ENCODE measurements at places on chromosomes 1 and 21. TPM values are rescaled to one million over a fixed set of nuclear protein-coding genes. Genes with fewer than 3 reads are reported as not detected.
A peak's percentile ranks its signal among the peaks of the same experiment; 100 is the strongest.

Gene FLG2
- not detected for total RNA-seq

- no peaks in the 10 kb centered on the region for H3K36me3 ChIP-seq
- H3K27ac ChIP-seq = peak within 1 kb of the TSS; percentile 90
- H3K4me1 ChIP-seq = peaks cover 16% of the 10 kb centered on the region
- peak within 1 kb of the TSS; percentile 64 for H3K4me3 ChIP-seq
- H3K27me3 ChIP-seq = peaks cover 25% of the 10 kb centered on the region
These were observed at the start of gene MAP3K21 for GRCh38 chr1:233327651-233328141. MAP3K21 (plus strand) TSS chr1:233327724; CDS start chr1:233328029, 305 bp downstream.

- peaks cover 18% of the 10 kb centered on the region for H3K4me1 ChIP-seq
- no peaks in the 10 kb centered on the region for H3K36me3 ChIP-seq
- no peaks in the 10 kb centered on the region for H3K27me3 ChIP-seq
- no peak overlapping the region for H3K4me3 ChIP-seq
- H3K27ac ChIP-seq = no peak overlapping the region
- DNase-seq = no peak
These were observed 8.0 kb downstream of the TIE1 start for GRCh38 chr1:43308635-43309404.

Gene SPATA17
- total RNA-seq = 13.4 TPM

- DNase-seq = no peak
- peaks cover 2% of the 10 kb centered on the region for H3K4me1 ChIP-seq
- H3K4me3 ChIP-seq = peak within 1 kb of the TSS; percentile 55
- peaks cover 3% of the 10 kb centered on the region for H3K36me3 ChIP-seq
These were observed at the start of gene YOD1 for GRCh38 chr1:207051191-207051943. YOD1 (minus strand) TSS chr1:207051208; CDS start chr1:207051030, 178 bp downstream.

- peak; percentile 54 for DNase-seq
- H3K36me3 ChIP-seq = no peaks in the 10 kb centered on the region
- H3K27me3 ChIP-seq = no peaks in the 10 kb centered on the region
- H3K4me3 ChIP-seq = no peak overlapping the region
- no peak overlapping the region for H3K27ac ChIP-seq
- H3K4me1 ChIP-seq = no peaks in the 10 kb centered on the region
These were observed 214.9 kb downstream of the FGGY start for GRCh38 chr1:59511476-59512465.

Gene TMEM222
- total RNA-seq = 46.8 TPM

Gene TTC22
- total RNA-seq = 6.6 TPM

DNA sequence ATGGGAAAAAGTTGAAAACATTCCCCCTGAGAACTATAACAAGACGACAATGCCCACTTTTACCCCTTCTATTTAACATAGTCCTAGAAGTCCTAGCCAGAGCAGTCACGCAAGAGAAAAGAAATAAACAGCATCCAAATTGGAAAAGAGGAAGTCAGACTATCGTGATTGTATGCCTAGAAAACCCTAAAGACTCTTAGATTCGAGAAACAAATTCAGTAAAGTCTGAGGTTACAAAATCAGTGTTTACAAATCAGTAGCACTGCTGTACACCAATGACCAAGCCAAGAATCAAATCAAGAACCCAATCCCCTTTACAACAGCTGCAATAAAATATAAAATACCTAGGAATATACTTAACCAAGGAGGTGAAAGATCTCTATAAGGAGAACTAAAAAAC, 72.4 kb downstream of the POU2F1 start:
- H3K27ac ChIP-seq = no peak overlapping the region
- no peaks in the 10 kb centered on the region for H3K36me3 ChIP-seq
- H3K4me1 ChIP-seq = peaks cover 10% of the 10 kb centered on the region
- no peaks in the 10 kb centered on the region for H3K27me3 ChIP-seq
- no peak for DNase-seq

- H3K27ac ChIP-seq = no peak overlapping the region
- H3K36me3 ChIP-seq = no peaks in the 10 kb centered on the region
- peak; percentile 71 for DNase-seq
These were observed 73.0 kb downstream of the GNG12 start for GRCh38 chr1:67760030-67760821.

Gene HSD3B2
- not detected for total RNA-seq

- no peak overlapping the region for H3K27ac ChIP-seq
- H3K4me1 ChIP-seq = peaks cover 20% of the 10 kb centered on the region
- no peaks in the 10 kb centered on the region for H3K27me3 ChIP-seq
- no peak overlapping the region for H3K4me3 ChIP-seq
These were observed 67.2 kb upstream of the HOOK1 start for GRCh38 chr1:59747420-59748024.

GRCh38 chr1:205387845-205388244, 31.1 kb upstream of the KLHDC8A start:
- no peak for DNase-seq
- H3K4me3 ChIP-seq = no peak overlapping the region
- no peak overlapping the region for H3K27ac ChIP-seq
- no peaks in the 10 kb centered on the region for H3K36me3 ChIP-seq
- H3K27me3 ChIP-seq = no peaks in the 10 kb centered on the region
- H3K4me1 ChIP-seq = no peaks in the 10 kb centered on the region

GRCh38 chr21:33977017-33977720, 61.6 kb upstream of the ATP5PO start:
- no peaks in the 10 kb centered on the region for H3K36me3 ChIP-seq
- H3K4me3 ChIP-seq = no peak overlapping the region
- no peaks in the 10 kb centered on the region for H3K27me3 ChIP-seq
- H3K4me1 ChIP-seq = peaks cover 13% of the 10 kb centered on the region

Gene TMEM125
- total RNA-seq = 41.0 TPM

Gene SLC1A7
- total RNA-seq = 0.14 TPM

DNA sequence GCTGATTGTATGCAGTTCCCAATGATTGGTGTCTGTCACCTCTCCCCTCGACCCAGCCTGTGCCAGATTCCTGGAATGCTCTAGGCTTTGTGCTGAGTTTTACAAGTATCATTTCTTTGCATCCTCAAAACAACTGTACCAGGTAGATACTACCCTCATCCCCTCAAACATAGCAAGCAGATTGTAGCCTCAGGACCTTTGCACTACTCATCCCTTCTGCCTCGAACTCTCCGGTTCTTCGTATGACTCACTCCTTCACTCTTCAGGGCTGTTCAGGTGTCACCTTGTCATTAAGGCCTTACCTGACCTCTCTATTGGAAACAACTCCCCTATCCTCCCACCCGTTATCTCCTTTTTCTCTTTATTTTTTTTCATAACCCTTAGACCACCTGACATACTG, 8.0 kb downstream of the KCNC4 start:
- H3K4me3 ChIP-seq = no peak overlapping the region
- no peaks in the 10 kb centered on the region for H3K36me3 ChIP-seq
- H3K27ac ChIP-seq = no peak overlapping the region
- peaks cover 22% of the 10 kb centered on the region for H3K27me3 ChIP-seq

Measured in lung (tissue), 17 donors.